HFFc6 (cell line): ENCODE measurements at places on chromosomes 11 and 22.

GRCh38 chr22:48051796-48052620 lies 1289.6 kb downstream of the TBC1D22A start:
- no peak for DNase-seq

GRCh38 chr22:49807780-49808708 lies 19.6 kb downstream of the BRD1 start:
- no peak for DNase-seq

GRCh38 chr11:110430267-110431050 lies 711 bp downstream of the FDX1 start:
- DNase-seq: no peak

- no peak for DNase-seq
These were observed 54.1 kb upstream of the HTATIP2 start for GRCh38 chr11:20309231-20310025.

- DNase-seq: no peak
These were observed 55.5 kb upstream of the USP47 start for GRCh38 chr11:11786234-11786633.
